ENCODE measurements at places on chromosomes 4 and X.

DNA sequence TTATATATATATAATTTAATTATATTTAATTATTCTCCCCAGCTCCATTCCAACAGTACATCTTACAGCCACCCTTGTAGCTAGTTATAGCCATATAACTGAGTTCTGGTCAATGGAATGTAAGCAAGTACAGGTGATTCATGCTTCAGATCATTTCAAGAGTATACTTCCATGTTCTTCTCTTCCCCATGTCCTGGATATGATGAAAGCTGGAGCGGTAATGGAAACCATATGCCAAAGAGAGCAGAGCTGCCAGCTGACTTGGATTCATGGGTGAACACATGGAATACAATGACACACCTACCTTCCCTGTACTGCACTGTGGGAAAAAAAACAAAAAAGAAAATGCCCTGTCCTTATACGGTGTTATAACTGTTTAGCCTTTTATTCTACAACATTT, 17.5 kb upstream of the CORIN start:
- no peak for DNase-seq

GRCh38 chr4:13367244-13367643, 116.9 kb downstream of the RAB28 start:
- no peak for DNase-seq

DNA sequence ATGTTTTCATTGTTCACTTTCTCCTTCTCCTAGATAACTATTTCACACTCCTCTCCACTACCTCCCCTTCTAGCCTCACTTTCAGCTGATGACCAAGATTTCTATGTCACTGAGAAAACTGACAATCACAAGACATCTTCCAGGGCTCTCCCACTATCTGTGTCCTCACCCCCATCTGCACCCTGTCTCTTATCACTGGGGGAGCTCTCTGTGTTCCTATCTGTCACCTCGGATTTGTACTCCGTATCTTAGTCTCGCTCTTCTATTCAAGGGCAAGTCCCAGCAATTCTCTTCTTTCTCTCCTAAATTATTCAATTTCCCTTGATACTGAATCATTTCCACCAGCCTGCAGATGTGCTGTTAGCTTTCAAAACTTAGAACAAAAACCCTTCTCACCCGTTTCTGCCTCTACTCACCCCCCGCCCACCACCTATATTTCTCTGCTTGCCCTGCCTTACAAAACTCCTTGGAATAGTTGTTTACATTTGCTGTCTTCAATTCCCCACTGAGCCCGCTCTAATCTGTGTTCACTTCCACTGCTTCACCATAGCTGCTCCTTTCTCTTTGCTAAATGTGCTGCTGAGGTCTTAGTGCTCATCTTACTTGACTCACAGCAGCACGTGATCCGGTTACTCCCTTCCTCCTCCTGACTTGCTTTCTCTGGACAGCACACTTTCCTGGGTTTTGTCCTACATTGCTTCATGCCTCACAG, 293.2 kb downstream of the UNC5C start:
- DNase-seq: no peak

GRCh38 chr4:32890398-32890797, 2170.2 kb downstream of the PCDH7 start:
- no peak for DNase-seq

GRCh38 chrX:52082578-52082977, 13.6 kb upstream of the MAGED4B start:
- DNase-seq: no peak

- no peak for DNase-seq
Observed at GRCh38 chr4:76207549-76207948, 6.1 kb downstream of the SCARB2 start.

- DNase-seq: no peak
Observed at GRCh38 chrX:34716302-34716701, 59.2 kb upstream of the TMEM47 start.

DNA sequence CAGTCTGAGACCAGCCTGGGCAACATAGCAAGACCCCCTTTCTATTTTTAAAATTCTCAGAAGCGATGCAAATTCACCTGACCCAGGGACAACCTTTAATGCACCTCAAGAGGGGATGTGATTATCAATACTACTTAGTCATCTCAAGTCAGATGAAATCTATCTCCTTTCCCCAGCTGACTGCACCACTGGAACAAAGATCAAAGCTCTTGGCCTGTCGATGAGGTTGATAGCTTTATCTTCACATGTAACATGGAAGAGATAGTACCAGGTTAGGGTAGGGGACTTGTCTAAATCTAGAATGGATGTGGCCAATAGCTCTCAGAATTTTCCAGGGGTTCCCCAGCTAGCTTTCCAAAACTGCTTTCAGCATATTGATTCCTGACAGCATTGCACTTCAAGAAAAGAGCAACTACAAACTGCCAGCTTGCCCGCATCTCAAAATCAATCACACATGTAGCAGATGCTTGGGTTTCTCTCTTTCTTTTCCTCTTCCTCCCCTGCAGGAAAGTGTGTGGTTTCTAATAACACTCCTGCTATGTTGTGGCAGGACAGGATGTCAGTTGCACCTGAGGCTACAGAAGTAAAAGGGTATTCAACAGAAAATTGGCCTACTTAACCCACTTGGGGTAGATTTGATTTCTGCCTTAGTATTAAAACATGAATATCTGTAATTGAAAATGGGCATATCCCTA, 12.2 kb upstream of the TMEM164 start:
- DNase-seq: peak; percentile 15

GRCh38 chr4:118752551-118752950, 67.4 kb downstream of the METTL14 start:
- no peak for DNase-seq

DNA sequence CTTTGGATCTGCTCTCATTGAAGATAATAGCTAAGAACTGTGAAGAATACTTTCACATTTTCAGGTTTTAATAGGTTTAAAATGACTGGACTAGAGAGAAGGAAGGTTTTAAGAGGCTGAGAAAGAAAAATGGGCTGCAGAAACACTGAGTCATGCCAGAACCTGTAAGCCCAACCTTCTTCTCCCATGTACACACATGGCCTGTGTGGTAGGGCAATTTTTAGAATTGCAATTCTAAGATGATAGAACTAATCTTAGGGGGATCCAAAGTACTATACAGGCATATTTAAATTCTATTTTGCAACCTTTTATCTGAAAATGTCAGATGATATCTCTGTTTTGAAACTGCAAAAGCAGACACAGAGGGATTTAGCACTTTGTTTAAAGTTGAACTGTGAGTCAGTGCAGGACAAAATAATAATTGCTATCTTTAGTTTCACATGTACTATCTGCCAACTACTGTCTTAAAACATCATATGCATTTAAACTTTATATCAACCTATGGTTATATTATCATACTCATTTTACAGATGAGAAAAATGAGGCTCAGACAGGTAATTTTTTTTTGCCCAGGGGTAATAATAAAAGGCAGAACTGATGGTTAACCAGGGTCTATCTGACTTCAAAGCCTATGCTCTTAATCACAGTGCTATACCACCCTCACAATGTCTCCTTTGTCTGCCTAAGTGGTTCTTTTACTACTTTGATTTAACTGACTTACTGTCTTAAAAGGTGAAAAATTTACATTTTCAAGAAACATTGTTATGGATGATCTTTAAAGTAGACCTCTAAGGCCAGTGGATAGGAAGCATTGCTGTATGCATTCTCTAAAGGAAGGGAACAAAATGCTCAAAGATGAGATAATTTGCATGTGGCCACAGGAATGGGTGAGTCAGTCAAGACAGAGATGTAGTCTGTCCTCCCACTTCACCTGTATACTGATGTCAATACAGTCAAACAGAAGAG, 4.3 kb downstream of the TMPRSS11E start:
- DNase-seq: no peak

- DNase-seq: no peak
Observed at GRCh38 chrX:8591501-8591900, 126.9 kb downstream of the VCX3B start.

DNA sequence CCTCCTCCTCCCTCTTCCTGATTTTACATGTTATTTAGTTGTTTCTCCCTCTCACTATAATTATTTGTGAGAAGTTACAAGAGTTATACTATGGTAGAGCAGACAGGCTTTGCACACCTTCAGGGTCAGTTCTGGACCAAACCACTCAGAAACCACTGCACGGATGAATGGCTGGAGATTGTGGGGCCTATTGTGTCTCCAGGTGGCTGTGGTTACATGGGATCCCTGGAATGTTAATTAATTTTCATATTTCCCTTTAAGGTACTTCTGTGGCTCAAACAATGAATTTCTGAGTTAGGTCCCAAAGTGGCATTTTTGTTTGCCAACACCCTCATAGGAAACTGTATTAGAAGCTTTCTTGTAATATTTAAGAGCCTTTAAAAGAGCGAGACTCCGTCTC, 151.9 kb downstream of the BMPR1B start:
- DNase-seq: no peak

- DNase-seq: no peak
Observed at GRCh38 chr4:102735582-102735981, 25.2 kb downstream of the MANBA start.

GRCh38 chrX:154443992-154444754, at the start of gene FAM50A:
Gene FAM50A, plus strand, starts transcription at chrX:154444141. Its CDS starts 95 bp downstream, at chrX:154444236.
- DNase-seq: peak; percentile 75

DNA sequence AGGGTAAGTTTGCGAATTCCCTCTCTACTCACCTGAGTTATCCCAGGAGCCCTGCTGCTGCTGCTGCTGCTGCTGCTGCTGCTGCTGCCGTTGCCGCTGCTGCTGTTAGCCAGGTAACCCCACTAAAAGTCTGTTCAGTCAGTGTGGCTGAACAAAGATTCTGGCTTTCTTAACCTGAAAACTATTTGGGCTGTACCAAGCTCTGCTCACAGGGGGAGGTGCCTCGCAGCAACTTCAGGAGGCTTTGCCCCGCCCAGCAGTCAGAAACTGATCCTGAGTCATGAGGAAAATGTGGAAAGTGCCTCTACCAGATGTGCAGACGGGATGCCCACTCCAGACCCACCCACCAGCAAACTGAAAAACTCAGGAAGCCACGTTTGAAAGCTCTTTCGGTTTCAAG, at the start of gene CAPN6:
Gene CAPN6, minus strand, starts transcription at position 145 of the 400 bp plus-strand sequence. CDS start 6,547 bp downstream, outside the sequence.
- DNase-seq: no peak

GRCh38 chrX:96791559-96791958, 92.1 kb upstream of the RPA4 start:
- no peak for DNase-seq

DNA sequence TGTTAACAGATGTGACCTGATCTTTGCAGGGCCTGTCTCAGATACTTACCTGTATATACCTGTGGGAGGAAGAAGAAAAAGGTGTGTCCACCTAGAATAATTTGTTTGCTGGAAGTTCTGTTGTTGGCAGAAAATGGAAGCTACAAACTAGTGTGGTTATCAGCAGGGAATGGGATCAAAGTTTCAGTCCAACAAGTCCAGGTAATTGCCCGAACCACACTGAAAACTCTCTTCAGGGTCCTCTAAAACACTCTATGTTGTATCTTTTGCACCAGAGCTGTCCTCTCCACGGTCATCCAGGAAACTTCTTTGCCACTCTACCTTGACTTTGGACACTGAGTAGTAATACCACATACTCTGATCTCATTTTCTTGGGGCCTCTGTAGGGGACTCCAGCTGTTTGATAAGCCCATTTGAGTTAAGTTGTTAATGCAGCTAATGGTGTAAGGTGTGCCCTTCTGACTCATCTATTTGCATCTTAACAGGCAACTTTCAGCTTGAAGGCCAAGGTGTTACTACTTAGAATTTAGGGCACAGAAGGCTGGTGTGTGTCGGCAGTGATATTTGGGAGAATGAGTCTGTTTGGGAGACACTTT, 38.7 kb upstream of the GATB start:
- no peak for DNase-seq

DNA sequence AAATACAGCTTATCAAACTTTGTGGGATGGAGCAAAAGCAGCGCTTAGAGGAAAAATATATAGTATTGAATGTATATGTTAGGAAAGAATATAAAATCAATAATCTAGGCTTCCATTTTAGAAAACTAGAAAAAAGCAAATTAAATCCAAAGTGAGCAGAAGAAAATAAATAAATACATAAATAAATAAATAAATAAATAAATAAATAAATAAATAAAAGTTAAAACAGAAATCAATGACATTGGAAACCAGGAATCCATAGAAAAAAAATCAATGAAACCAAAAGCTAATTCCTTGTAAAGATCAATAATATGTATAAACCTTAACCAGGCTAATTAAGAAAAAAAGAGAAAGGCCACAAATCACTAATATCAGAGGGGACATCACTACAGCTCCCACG, 141.8 kb upstream of the C1QTNF7 start:
- no peak for DNase-seq

DNA sequence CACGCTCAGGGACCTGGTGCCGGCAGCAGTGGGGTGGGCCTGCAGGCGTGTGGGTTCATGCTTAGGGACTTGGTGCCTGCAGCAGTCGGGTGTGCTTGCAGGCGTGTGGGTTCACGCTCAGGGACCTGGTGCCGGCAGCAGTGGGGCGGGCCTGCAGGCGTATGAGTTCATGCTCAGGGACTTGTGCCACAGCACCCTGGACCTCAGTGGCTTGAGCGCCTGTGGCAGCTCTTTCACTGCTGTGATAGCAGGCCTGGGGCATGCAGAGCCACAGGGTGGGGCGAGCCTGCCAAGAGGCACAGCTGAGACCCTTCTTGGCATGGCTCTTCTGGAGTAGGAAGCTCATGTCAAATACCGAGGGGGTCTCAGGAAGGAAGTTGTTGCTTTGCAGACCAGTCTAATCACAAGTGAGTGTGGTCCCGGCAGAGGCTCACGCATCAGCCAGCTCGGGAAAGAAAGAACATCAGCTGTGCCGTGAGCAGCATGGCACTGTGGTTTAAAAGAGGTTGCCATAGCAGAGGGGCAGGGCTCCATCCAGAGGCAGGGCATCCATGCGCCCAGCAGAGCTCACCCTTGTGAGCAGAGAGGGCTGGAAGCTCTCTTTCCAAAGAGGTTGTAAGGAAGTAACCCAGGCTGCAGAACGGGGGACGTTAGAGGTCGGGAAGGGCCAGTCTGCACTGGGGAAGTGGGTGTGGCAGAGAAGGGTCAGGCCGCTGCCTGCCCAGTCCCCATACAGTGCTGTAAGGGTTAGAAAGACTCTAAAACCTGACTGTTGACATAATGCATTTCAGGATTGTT, 21.1 kb downstream of the PIGG start:
- no peak for DNase-seq

DNA sequence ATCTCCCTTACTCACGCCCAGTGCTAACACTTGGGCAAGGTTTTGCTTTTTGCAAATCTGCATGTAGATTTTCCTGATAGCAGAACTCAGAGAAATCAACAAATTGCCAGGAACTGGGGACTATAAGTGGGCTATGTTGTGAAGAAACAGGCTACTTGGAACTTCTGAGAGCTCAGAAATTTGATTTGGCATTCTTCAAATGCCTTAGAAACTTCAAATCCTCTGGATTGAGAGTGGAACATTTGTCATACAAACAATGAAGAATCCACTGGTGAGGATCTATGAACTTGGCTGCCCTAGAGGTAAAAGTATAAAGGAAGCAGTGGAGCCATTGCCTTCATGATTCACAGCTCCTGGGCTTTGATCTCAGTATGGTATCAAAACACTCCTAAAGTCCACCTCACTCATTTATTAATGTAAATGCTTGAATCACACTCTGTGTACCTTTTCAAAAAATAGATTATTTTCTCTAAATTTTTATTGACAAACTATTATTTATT, 126.0 kb downstream of the GLRA3 start:
- DNase-seq: no peak

GRCh38 chr4:53943345-53944085, 120.9 kb downstream of the CHIC2 start:
- DNase-seq: no peak

- no peak for DNase-seq
Observed at GRCh38 chr4:141788169-141788915, 152.0 kb downstream of the IL15 start.

GRCh38 chrX:1244164-1245076, 24.2 kb upstream of the CSF2RA start:
- DNase-seq: no peak

- no peak for DNase-seq
Observed at GRCh38 chrX:44384688-44385338, 41.3 kb upstream of the EFHC2 start.
